Fibroblast of skin of scalp (primary cell): ENCODE measurements at places on chromosomes 5 and 9.

DNA sequence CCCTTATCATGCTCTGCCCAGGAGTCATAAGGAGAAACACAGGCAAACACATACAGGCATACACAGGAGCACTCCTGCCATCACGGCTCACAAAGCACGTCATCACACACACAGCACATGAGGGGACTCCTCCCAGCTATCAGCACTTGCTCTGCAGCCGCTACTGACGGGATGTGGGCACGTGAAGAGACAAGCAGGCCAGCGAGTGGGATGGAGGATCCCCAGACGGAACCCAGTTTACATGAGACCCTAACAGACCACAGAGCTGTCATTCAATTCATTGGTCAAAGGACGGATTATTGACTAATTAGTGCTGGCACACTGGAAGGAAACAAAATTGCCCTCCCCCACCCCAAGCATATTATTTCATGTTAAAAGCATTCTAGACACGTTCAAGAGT, 53.6 kb downstream of the SEMA4D start:
- no peak for DNase-seq

DNA sequence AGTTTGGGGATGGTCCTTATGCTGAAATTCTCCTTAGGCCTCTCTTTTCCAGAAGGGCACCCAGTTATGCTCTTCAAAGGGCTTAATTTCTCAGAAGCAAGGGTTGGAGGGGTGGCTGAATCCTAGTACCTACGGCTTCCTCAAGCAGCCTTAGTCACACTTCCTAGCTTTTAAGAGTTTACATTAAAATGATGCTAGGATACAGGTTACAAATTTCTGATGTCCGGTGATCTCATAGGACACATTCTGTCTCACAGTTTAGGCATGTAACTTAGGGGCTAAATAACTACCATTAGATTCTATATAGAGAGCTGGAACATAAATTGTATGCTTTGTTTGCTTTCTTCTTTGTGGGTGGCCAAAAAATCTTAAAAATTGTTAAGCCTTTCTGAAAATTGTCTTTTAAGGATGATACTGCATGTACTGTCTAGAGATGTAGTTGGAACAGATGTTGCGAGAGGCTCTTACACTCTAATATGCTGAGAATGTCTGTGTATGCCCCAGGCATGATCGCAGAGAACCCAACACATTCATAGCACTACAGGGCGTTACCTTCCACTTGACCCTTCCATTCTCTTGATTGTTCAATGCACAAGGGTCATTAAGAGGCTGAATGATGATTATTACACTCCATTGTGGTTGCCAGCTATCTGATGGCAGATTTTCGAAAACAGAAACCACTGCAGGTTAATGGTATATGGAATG, 139.1 kb downstream of the TMEM38B start:
- DNase-seq, result no peak

DNA sequence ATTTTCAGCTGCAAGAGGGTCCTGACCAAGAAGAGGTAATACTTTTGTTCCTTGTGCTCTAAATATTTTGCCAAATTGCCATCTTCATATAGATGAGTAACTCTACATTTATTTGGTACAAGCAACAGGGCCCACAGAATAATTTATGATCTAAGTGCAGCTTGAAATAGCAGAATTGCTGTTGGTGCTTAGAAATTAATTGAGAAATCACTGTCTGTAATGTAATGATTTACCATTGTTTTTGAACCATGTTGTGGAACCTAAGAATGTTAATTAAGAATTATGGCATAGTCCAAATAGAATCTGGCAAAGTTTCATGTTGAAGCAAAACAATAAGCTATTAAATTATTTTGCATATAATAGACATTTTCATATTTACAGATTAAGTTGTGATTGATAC, 44.8 kb upstream of the NUDT12 start:
- DNase-seq, result no peak

GRCh38 chr5:123845356-123846100, 333.6 kb downstream of the CSNK1G3 start:
- peak; percentile 36 for DNase-seq

- DNase-seq, result no peak
Observed at GRCh38 chr5:35324679-35325078, 94.4 kb upstream of the PRLR start.

DNA sequence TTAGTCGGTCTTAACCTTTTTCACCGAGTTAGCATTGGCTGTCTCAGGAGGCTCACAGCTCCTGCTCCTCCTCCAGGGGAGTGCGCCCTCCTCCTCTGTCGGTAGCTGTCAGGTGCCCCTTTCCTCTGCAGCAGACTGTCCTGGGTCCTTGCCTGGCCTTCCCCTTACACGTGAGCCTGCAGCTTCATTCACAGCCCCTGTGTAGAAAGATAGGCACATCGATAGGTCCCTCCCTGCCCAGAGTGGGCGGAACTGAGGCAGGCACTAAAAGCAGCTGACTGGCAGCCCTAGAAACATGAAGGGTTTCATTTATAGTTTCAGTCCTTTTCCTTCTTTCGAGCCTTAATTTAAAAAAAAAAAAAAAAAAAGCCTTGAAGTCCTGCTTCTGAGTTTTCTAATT, 17.2 kb downstream of the TENT4A start:
- DNase-seq, result no peak

DNA sequence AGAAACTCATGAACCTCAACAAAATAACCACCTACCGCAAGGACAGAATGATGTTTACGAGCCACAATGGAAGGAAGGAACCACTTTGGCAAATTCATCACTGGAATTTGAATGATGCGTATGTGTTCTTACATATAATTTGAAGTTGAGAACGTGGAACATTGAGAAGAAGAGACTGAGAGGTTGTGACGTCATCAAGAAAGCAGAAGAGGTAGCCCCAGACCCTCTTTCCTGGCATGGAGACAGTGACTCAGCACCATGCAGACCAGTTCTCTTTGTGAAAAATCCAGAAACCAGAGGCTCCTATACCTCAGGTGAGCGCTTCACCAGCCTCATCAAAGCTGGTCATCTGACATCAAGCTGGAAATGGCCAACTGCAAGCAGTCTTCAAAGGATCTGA, 124.5 kb downstream of the PDZD2 start:
- no peak for DNase-seq

DNA sequence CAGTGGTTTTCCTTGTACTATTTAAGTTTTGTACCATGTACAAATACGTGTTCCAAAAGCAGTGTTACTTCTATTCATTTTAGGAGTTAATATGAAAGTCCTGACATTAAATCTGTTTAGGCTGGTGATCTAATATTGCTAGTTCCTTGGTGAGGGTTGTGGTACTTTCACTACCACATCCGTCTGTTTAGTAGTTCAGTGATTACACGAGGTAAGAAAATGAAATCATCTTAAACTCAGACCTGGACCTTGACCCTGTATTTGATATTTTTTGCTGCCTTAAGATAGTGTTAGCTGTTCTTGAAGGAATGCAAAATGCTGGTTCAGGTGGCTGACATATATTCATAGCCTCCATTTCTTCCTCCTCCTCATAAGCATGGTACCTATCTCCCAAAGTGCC, 50.3 kb downstream of the MTAP start:
- no peak for DNase-seq

DNA sequence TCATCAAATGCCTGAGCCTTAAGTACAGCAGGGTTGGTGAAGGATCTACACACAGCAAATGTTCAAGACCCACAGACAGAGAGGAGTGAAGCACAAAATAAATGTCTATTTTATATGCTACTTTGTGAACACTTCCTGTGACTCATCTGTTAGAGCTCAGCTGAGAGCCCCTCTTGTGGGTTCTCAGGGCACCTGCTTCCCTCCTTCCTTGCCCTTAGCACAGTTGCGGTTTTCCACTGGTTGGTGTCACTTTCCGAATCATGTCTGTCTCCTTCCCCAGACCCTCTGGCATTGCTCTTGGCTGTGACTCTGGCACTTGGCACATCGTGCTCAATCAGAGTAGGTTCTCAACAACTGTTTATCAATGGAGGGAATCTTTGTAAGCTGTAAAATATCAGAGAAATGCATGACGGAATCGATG, 128.5 kb upstream of the STC2 start:
- DNase-seq, result peak; percentile 35

DNA sequence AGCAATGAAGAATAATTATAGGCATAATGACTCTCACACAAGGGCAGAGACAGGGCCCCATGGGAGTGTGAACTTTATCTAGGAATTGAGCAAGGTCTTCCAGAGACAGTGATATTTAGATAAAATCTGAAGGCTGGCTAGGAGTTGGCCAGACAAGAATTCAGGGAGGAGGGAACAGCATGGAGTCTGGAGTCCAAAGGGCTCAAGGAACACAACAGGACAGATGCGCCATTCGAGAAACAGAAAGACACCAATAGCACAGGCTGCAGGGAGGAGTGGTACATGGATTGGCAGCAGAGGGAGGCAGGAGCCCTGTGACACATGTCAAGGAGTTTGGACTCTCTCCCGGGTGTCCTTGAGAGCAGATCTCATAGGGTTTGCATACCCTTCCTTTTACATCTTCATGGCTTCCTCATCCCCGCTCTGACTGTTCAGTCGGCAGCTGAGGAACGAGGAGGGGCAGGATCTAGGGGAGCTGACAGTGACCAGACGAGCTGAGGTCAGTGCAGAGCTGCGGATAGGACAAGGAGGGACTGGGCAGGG, 64.0 kb upstream of the XPA start:
- no peak for DNase-seq

- no peak for DNase-seq
Observed at GRCh38 chr9:126813072-126813471, 8.2 kb downstream of the ZBTB43 start.

- DNase-seq, result no peak
Observed at GRCh38 chr5:180101451-180102105, 30.0 kb upstream of the RNF130 start.

DNA sequence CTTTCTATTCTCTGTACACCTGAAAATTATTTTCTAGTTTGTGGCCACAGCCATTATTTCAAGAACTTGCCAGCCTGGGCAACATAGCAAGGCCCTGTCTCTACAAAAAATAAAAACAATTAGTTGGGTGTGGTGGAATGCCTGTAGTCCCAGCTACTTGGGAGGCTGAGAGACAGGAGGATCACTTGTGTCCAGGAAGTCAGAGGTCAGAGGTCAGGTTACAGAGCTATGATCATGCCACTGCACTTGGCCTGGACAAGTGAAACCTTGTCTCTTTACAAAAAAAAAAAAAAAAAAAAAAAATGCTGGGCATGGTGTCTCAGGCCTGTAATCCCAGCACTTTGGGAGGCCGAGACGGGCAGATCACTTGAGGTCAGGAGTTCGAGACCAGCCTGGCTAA, 58.3 kb downstream of the HMGCR start:
- DNase-seq, result no peak

- no peak for DNase-seq
Observed at GRCh38 chr5:42753099-42753498, 3.5 kb upstream of the CCDC152 start.

- DNase-seq, result no peak
Observed at GRCh38 chr5:6264394-6264793, 114.0 kb downstream of the MED10 start.

GRCh38 chr9:120110520-120110919, 469.4 kb downstream of the CDK5RAP2 start:
- no peak for DNase-seq

DNA sequence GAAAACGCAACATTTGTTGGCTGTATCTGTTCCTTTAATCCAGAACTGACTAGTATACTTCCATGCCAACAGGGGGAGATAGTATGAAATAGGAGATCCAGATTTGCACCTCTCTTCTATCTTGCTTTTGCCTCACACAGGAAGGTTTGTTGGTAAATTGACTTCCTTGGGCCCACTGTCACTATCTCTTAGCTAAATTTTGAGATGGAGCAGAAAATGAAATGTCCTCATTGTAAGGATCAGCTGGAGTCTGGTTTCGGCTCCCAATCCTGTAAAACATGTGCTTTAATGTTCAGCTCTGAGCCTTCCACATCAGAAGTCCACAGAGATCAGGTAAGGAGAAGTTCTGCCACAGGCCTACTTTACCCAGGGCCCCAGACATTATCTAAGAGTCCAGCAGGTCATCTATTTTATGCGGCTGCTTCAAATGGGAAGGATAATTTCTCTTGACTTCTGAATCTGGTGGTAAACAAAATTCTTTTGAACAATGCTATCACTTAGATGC, 176.8 kb downstream of the FER start:
- DNase-seq, result no peak

GRCh38 chr5:108672639-108673038, 75.1 kb upstream of the FER start:
- no peak for DNase-seq

GRCh38 chr5:88716101-88716500, 166.9 kb downstream of the MEF2C start:
- no peak for DNase-seq

GRCh38 chr5:81849770-81850367, 99.0 kb upstream of the SSBP2 start:
- peak; percentile 26 for DNase-seq

- DNase-seq, result no peak
Observed at GRCh38 chr9:126020836-126021235, 273.7 kb downstream of the PBX3 start.

DNA sequence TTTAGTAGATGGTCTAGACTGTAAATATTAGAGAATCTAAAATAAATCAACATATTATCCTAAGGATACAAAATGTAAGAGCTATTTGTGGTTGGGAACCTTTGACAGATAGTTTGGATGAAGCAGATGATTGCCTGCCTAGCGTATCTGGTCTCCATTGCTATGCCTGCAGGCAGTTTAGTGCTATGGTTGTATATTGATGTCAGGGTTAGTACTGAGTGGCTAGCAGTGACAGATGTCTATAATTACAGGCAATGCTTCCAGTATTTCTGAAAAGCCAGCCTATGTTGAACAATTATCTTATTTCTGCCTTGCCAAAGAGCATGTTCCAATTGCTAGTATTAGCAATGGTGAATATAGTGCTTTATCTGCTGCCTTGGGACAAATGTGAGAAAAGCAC, 151.3 kb upstream of the TLX3 start:
- DNase-seq, result no peak

DNA sequence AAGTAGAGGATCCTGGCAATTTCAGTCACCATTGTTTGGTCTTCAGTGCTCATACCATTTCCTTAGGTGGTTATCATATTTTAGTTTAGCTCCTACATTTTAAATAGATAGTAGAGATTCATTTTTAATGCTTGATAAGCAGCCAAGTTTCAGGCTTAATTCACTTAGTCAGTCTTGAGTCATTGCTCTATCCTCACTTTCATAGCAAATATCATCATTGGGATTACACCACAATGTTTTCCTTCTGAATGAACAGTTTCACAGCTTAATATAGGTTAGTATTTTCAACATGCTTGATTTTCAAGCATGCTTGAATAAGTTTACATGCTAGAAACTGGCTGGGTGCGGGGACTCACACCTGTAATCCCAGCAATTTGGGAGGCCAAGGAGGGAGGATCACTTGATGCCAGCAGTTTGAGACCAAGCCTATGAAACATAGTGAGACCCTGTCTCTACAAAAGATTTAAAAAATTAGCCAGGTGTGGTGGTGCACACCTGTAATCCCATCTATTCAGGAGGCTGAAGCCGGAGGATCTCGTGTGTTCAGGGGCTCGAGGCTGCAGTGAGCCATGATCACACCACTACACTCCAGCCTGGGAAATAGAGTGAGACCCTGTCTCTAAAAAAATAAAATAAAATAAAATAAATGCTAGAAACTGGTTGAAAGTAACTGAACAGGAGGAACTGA, 339.9 kb downstream of the ADGRV1 start:
- DNase-seq, result peak; percentile 48

- DNase-seq, result peak; percentile 31
Observed at GRCh38 chr5:62134811-62135210, 171.2 kb upstream of the KIF2A start.
